GM23248 (cell line): ENCODE measurements at places on chromosomes 5 and 9.

DNA sequence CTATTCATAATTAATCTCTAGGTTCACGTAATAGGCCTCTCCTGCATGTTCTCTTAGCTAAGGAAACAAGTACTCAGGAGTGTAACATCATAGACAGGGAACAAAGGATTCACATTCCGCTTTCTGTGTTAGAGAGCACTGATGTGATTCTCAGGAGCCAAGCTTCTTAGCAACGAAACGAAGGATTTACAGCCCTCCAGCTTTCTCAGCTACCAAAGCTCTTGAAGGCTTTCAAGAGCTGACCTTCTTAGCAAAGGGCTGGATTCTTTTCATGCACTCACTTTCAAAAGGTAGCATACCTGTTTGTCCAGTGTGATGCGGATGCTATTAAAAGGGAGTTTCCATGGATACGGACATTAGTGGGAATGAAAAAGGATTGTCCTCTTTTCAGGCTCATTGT, 107.4 kb downstream of the TUSC1 start:
- no peak overlapping the region for H3K4me3 ChIP-seq
- no peaks in the 10 kb centered on the region for H3K27me3 ChIP-seq
- no peaks in the 10 kb centered on the region for H3K4me1 ChIP-seq
- no peaks in the 10 kb centered on the region for H3K36me3 ChIP-seq
- DNase-seq = no peak

- peaks cover 10% of the 10 kb centered on the region; the same call in 1 of the 2 replicates for H3K4me1 ChIP-seq
- no peak overlapping the region for H3K4me3 ChIP-seq
- DNase-seq = peak; percentile 36
- H3K36me3 ChIP-seq = no peaks in the 10 kb centered on the region
- no peak overlapping the region for H3K27ac ChIP-seq
- peaks cover 19% of the 10 kb centered on the region; the same call in 1 of the 2 replicates for H3K27me3 ChIP-seq
Observed at GRCh38 chr5:59798862-59799667, 94.5 kb downstream of the PDE4D start.

GRCh38 chr5:117504305-117504704, 929.7 kb upstream of the SEMA6A start:
- H3K27me3 ChIP-seq = no peaks in the 10 kb centered on the region
- H3K27ac ChIP-seq = no peak overlapping the region
- H3K36me3 ChIP-seq = no peaks in the 10 kb centered on the region
- H3K4me3 ChIP-seq = no peak overlapping the region
- H3K4me1 ChIP-seq = no peaks in the 10 kb centered on the region

DNA sequence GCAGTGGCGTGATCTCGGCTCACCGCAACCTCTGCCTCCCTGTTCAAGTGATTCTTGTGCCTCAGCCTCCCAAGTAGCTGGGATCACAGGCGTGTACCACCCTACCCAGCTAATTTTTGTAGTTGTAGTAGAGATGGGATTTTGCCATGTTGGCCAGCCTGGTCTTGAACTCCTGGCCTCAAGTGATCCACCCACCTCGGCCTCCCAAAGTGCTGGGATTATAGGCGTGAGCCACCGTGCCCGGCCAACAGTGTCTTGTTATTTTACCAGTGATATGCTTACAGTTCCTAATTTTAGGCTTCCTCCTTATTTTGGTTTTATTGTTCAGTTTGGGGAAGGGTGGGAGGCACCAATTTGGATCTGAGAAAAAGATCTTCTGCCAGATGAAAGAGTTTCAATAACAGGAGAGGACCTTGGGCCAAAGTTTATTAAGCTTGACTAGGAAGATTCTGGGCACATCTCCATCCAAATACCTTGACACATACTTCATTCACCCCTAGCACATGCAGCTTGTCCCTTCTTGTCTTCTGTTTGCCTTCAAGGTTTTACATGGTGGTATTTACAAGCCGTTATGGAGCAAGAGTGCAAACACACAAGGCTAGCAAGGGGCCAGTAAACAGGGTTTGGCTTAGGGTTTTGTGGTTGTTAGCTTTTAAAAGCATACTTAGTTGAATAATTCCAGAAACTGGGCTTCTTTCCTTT, 168.1 kb upstream of the DMRT1 start:
- H3K4me3 ChIP-seq = no peak overlapping the region
- H3K27ac ChIP-seq = no peak overlapping the region
- H3K4me1 ChIP-seq = peaks cover 16% of the 10 kb centered on the region
- no peaks in the 10 kb centered on the region for H3K36me3 ChIP-seq

DNA sequence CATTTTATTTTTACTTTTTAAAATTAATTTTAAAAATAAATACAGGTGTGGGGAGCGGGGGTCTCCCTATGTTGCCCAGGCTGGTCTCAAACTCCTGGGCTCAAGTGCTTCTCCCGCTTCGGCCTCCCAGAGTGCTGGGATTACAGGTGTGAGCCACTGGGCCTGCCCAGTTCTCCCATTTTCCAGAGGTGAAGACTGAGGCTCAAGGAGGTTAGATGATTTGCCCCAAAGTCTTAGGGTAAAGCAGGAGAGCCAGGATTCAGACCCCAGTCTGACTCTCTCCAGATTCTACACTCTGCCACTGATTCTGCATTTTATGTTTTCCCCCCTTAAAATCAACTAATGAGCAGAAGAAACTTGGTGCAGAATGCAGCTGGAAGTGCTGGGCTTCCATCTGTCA, 36.9 kb downstream of the CFAP77 start:
- no peak for DNase-seq
- H3K4me3 ChIP-seq = no peak overlapping the region
- H3K27me3 ChIP-seq = peaks cover 31% of the 10 kb centered on the region
- no peak overlapping the region for H3K27ac ChIP-seq
- no peaks in the 10 kb centered on the region for H3K4me1 ChIP-seq

GRCh38 chr5:143755966-143756365, 56.0 kb upstream of the HMHB1 start:
- no peak overlapping the region for H3K27ac ChIP-seq
- peaks cover 30% of the 10 kb centered on the region for H3K4me1 ChIP-seq
- no peak for DNase-seq
- no peaks in the 10 kb centered on the region for H3K27me3 ChIP-seq
- H3K4me3 ChIP-seq = no peak overlapping the region
- no peaks in the 10 kb centered on the region for H3K36me3 ChIP-seq

- 0 out of 2 replicates have a peak, but pooled peaks cover 6% of the 10 kb centered on the region for H3K4me1 ChIP-seq
- no peak overlapping the region for H3K27ac ChIP-seq
- no peaks in the 10 kb centered on the region for H3K27me3 ChIP-seq
- no peak overlapping the region for H3K4me3 ChIP-seq
- no peaks in the 10 kb centered on the region for H3K36me3 ChIP-seq
- DNase-seq = no peak
Observed at GRCh38 chr5:137630972-137631370, 104.9 kb downstream of the KLHL3 start.

- no peak overlapping the region for H3K4me3 ChIP-seq
- H3K36me3 ChIP-seq = 0 out of 2 replicates have a peak, but pooled peaks cover 3% of the 10 kb centered on the region
- no peak overlapping the region for H3K27ac ChIP-seq
- no peaks in the 10 kb centered on the region for H3K4me1 ChIP-seq
- no peak for DNase-seq
Observed at GRCh38 chr9:20713172-20713571, 29.1 kb downstream of the FOCAD start.
